ENCODE measurements at places on chromosomes 12 and 14. TPM values are rescaled to one million over a fixed set of nuclear protein-coding genes. Genes with fewer than 3 reads are reported as not detected.

- H3K27ac ChIP-seq, result no peak overlapping the region
- H3K4me1 ChIP-seq, result no peaks in the 10 kb centered on the region
- peak; percentile 37 for DNase-seq
Observed at GRCh38 chr14:28773861-28774691, 7.5 kb downstream of the FOXG1 start.

- H3K27ac ChIP-seq, result no peak overlapping the region
- no peaks in the 10 kb centered on the region for H3K36me3 ChIP-seq
- no peaks in the 10 kb centered on the region for H3K4me1 ChIP-seq
- no peak for DNase-seq
- no peaks in the 10 kb centered on the region for H3K27me3 ChIP-seq
Observed at GRCh38 chr12:30858471-30858870, 68.1 kb upstream of the TSPAN11 start.

DNA sequence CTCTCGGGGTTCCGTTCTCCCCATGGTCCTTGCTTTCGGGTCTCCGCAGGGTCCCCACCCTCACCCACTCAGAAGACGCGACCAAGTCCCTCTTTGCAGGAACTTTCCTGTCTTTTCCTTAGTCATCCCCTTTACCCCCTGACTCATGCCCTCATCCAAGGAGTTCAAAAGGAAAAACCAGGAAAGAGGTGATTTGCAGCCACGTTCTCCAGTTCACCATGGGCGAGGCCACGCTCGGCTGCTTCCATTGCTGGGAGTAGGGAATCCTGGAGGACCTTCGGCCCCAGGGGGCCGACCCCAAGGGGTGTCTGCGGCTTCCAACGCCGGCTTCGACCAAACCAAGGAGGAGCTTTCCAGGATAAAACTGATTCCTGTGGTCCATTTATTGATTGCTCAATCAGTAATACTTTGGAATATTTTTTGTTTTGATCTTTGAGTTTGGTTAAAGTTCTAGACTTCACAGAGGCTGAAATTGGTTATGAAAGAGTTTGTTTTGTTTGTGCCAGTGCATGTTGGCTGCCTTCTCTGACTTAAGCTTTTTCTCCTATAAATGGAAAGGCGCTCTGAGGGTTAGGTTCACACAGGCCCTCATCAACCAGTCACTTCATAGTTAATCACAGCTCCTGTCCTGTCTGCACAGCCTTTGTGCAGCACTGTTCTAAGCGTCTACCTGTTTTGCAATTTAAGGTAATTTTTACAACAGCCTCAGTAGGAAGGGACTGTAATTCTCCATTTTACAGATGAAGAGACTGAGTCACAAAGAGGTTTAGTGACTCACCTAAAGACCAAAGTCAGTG, 827 bp downstream of the ALDH2 start:
- H3K4me1 ChIP-seq, result peaks cover 23% of the 10 kb centered on the region
- DNase-seq, result peak; percentile 60
- H3K36me3 ChIP-seq, result no peaks in the 10 kb centered on the region
- no peaks in the 10 kb centered on the region for H3K27me3 ChIP-seq
- H3K4me3 ChIP-seq, result peak overlapping the region; percentile 89

GRCh38 chr12:32115404-32116104, 8.9 kb downstream of the BICD1 start:
- DNase-seq, result peak; percentile 59
- H3K27me3 ChIP-seq, result no peaks in the 10 kb centered on the region
- H3K27ac ChIP-seq, result peak overlapping the region; percentile 25
- H3K4me3 ChIP-seq, result no peak overlapping the region

- no peaks in the 10 kb centered on the region for H3K4me1 ChIP-seq
- H3K27ac ChIP-seq, result no peak overlapping the region
- no peaks in the 10 kb centered on the region for H3K36me3 ChIP-seq
- H3K27me3 ChIP-seq, result no peaks in the 10 kb centered on the region
- H3K4me3 ChIP-seq, result no peak overlapping the region
Observed at GRCh38 chr14:78310272-78310671, 140.1 kb downstream of the NRXN3 start.

DNA sequence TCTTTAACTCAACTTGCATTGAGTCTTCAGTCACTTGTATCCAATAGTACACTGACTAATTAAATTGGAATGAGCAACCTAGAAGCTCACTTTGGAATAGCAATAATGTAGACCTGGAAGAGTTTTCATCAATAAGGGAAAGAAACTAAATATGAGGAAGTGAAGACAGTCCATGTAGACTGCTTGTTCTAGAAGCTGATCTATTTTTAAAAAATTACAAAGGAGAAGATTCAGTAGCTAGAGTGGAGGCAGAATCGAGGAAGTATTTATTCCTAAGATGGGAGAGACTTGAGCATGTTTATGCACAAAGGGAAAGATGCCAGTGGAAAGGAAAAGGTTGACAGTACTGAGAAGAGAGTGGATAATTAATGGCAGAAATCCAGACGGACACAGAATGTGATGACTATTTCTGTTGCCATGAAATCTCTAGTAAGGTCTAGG, 156.3 kb upstream of the PDE3A start:
- H3K27ac ChIP-seq, result peak overlapping the region; percentile 79
- H3K27me3 ChIP-seq, result no peaks in the 10 kb centered on the region
- H3K36me3 ChIP-seq, result no peaks in the 10 kb centered on the region
- no peak for DNase-seq
- H3K4me1 ChIP-seq, result peaks cover 29% of the 10 kb centered on the region

DNA sequence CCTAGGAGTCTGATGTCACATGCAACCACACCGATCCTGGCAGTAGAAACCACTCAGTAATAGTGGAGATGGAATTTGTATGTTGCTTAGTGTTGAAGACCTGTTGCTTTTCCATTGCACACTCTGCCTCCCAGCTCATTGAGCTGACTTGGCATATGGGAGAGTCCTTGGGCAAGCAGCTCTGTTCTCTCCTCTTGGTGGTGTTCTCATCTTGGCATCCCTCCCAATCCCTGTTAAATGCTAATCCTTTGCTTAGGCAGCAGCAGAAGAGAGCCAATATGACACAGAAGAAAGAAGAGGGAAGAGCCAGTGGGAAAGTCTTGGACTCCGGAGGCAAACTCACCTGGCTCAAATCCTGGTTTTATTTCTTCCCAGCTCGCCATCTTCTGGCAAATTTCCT, 178.0 kb upstream of the CAND1 start:
- H3K4me3 ChIP-seq, result no peak overlapping the region
- DNase-seq, result peak; percentile 39
- no peak overlapping the region for H3K27ac ChIP-seq
- H3K4me1 ChIP-seq, result no peaks in the 10 kb centered on the region

- no peaks in the 10 kb centered on the region for H3K36me3 ChIP-seq
- H3K27ac ChIP-seq, result no peak overlapping the region
- no peak overlapping the region for H3K4me3 ChIP-seq
- H3K27me3 ChIP-seq, result no peaks in the 10 kb centered on the region
- DNase-seq, result peak; percentile 22
- H3K4me1 ChIP-seq, result no peaks in the 10 kb centered on the region
Observed at GRCh38 chr12:104792570-104792969, 165.5 kb downstream of the SLC41A2 start.

- H3K27ac ChIP-seq, result no peak overlapping the region
- DNase-seq, result no peak
- no peak overlapping the region for H3K4me3 ChIP-seq
- no peaks in the 10 kb centered on the region for H3K4me1 ChIP-seq
Observed at GRCh38 chr12:26214121-26214520, 18.7 kb downstream of the SSPN start.

DNA sequence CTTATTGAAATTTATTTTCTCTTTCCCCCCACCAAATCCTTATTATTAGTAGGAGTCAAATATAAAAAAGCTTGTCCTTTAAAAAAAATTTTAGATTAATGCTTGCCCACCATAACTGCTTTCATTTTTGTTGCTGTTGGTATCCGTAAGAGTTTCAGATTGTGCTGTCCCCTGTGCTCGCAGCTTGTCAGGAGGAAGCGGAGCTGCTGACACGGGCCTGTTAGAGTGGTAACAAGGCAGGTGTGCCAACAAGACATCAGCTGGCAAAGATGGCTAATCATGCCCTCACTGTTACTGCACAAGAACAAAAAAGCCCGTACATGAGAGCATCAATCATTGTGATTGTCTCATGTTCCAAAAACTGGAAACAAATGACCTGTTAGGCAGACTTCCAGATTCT, 148.4 kb downstream of the ALG10B start:
- H3K4me3 ChIP-seq, result no peak overlapping the region
- no peaks in the 10 kb centered on the region for H3K4me1 ChIP-seq
- no peak overlapping the region for H3K27ac ChIP-seq
- no peak for DNase-seq
- no peaks in the 10 kb centered on the region for H3K27me3 ChIP-seq

- H3K27me3 ChIP-seq, result no peaks in the 10 kb centered on the region
- peaks cover 6% of the 10 kb centered on the region for H3K4me1 ChIP-seq
- no peaks in the 10 kb centered on the region for H3K36me3 ChIP-seq
- DNase-seq, result no peak
- H3K27ac ChIP-seq, result no peak overlapping the region
Observed at GRCh38 chr14:58301416-58301815, 3.1 kb downstream of the ARID4A start.

- H3K36me3 ChIP-seq, result no peaks in the 10 kb centered on the region
- no peak overlapping the region for H3K27ac ChIP-seq
- H3K4me3 ChIP-seq, result no peak overlapping the region
- H3K4me1 ChIP-seq, result no peaks in the 10 kb centered on the region
Observed at GRCh38 chr14:25150934-25151790, 101.2 kb upstream of the STXBP6 start.

GRCh38 chr12:130960787-130961186, 7.1 kb downstream of the ADGRD1 start:
- DNase-seq, result no peak
- no peak overlapping the region for H3K4me3 ChIP-seq
- no peak overlapping the region for H3K27ac ChIP-seq

GRCh38 chr14:32471181-32471580, 142.1 kb downstream of the AKAP6 start:
- no peaks in the 10 kb centered on the region for H3K36me3 ChIP-seq
- peaks cover 31% of the 10 kb centered on the region for H3K4me1 ChIP-seq
- H3K27me3 ChIP-seq, result no peaks in the 10 kb centered on the region
- DNase-seq, result no peak
- no peak overlapping the region for H3K4me3 ChIP-seq

DNA sequence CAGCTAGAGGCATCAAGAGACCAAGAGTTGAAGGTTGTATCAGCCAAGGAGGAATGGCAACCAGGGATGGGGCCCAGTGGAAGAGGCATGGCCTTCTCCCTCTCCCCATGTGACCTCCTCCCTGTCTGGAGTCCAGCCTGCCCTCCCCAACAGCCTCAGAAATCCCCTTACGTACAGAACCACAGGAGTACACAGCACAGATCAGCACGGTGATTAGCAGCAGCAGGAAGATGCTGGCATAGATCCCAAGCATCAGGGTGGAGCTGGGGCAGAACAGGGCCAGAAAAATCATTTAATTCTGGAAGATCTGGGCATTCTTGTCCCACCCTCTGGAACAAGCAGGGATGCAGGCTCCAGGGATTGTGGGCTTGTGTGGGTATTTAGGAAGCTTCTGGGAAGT, 14.4 kb downstream of the ADCY6 start:
- no peak overlapping the region for H3K4me3 ChIP-seq
- H3K4me1 ChIP-seq, result no peaks in the 10 kb centered on the region
- H3K27me3 ChIP-seq, result no peaks in the 10 kb centered on the region
- DNase-seq, result no peak
- peaks cover 4% of the 10 kb centered on the region for H3K36me3 ChIP-seq

GRCh38 chr12:132450418-132451171, 39.4 kb upstream of the FBRSL1 start:
- peaks cover 2% of the 10 kb centered on the region for H3K27me3 ChIP-seq
- no peaks in the 10 kb centered on the region for H3K36me3 ChIP-seq
- no peak overlapping the region for H3K4me3 ChIP-seq
- peaks cover 20% of the 10 kb centered on the region for H3K4me1 ChIP-seq

GRCh38 chr12:115638733-115639647, 638.5 kb downstream of the MED13L start:
- DNase-seq, result peak; percentile 30
- no peak overlapping the region for H3K27ac ChIP-seq
- no peaks in the 10 kb centered on the region for H3K27me3 ChIP-seq
- peaks cover 3% of the 10 kb centered on the region for H3K4me1 ChIP-seq
- no peaks in the 10 kb centered on the region for H3K36me3 ChIP-seq

DNA sequence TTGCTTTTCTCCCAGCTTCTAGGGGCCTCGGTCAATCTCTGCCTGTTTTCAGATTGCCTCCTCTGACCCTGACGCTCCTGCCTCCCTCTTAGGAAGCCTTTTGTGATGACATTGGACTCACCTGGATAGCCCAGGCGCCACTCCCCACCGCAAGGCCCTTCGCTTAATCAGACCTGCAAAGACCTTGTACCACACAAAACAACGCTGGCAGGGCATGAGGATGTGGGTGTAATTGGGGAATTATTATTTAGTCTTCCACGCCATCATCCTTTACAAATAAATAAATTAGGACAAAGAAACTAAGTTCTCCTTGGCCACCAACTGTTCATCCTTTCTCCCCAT, 7.7 kb upstream of the VPS37B start:
- H3K27ac ChIP-seq, result no peak overlapping the region
- no peak for DNase-seq
- no peaks in the 10 kb centered on the region for H3K27me3 ChIP-seq
- no peak overlapping the region for H3K4me3 ChIP-seq

- peaks cover 25% of the 10 kb centered on the region for H3K4me1 ChIP-seq
- no peak overlapping the region for H3K4me3 ChIP-seq
- no peaks in the 10 kb centered on the region for H3K27me3 ChIP-seq
- H3K36me3 ChIP-seq, result no peaks in the 10 kb centered on the region
- no peak overlapping the region for H3K27ac ChIP-seq
Observed at GRCh38 chr14:77083082-77083481, 15.0 kb upstream of the CIPC start.

DNA sequence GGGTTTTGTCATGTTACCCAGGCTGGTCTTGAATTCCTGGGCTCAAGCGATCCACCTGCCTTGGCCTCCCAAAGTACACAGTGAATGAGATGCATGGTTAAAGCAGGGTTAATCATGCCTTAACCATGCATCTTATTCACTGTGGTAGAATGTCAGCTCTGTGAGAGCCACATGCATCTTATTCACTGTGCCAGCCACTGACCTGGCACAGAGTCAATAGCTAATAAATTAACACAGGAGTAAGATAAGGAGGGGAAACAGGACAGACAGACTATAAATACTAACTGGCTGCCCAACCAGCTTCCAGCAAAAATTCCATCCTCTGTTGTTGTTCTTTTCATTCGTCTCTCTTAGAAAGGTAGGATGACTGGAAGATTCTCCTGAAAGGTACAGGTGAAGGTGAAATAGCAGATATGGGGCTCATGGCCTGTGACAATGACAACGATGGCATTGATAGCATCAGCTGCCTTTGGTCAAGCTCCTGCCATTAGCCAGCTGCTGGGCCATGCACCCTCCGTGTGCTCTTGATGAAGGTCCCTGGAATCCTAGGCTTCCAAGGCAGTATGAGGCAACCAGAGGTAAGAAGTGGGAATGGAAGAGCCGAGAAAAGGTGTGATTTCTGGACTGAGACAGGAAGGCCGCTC, 76.6 kb downstream of the ZNF664 start:
- no peak overlapping the region for H3K4me3 ChIP-seq
- no peak for DNase-seq
- H3K36me3 ChIP-seq, result no peaks in the 10 kb centered on the region
- no peaks in the 10 kb centered on the region for H3K27me3 ChIP-seq

The FGF6 gene
- not detected for total RNA-seq

The FBXO34 gene
- total RNA-seq, result 46.5 TPM

The PLEKHG3 gene
- 54.2 TPM for total RNA-seq

The CRADD gene
- total RNA-seq, result 27.3 TPM

The SERPINA3 gene
- total RNA-seq, result 457 TPM

The ERBB3 gene
- total RNA-seq, result 128 TPM

The RNASE3 gene
- not detected for total RNA-seq

The GLI1 gene
- total RNA-seq, result 5.9 TPM

The LDHB gene
- 669 TPM for total RNA-seq

The SGPP1 gene
- 23.9 TPM for total RNA-seq

The SCN8A gene
- total RNA-seq, result 2.6 TPM

The DDX54 gene
- total RNA-seq, result 52.6 TPM

The LRRK2 gene
- 2.4 TPM for total RNA-seq

The GUCY2C gene
- 47.6 TPM for total RNA-seq

All from hepatocyte (in vitro differentiated cells).